ENCODE measurements at places on chromosomes 5 and 9.

DNA sequence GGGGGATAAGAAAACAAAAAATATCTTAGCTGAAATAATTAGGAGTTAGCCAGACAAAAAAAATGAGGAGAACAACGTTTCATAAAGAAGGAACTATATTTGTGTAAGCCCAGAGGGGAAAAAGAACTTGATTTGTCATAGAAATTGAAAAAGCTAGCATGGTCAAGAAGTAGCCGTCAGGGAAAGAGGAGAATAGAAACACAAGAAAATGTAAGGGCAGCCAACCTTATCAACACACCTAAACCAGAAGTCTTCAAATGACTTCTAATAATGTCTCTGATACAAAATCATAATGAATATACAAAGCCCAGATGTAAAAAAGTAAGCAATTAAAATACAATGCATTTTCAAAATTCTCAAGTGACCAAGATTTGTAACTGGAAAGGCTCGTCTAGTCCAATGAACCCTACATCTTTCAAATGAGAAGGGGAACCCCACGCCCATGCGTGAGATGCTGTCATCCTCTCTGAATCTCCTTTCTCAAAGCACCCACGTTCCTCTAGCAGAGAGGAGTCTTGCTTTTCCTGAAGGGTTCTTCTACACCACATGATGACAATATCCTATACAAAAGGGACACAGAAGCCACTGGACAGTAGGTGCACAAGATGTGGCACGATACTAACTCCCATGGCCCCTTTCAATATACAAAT lies 103.7 kb downstream of the ARL15 start:
- DNase-seq, result no peak

DNA sequence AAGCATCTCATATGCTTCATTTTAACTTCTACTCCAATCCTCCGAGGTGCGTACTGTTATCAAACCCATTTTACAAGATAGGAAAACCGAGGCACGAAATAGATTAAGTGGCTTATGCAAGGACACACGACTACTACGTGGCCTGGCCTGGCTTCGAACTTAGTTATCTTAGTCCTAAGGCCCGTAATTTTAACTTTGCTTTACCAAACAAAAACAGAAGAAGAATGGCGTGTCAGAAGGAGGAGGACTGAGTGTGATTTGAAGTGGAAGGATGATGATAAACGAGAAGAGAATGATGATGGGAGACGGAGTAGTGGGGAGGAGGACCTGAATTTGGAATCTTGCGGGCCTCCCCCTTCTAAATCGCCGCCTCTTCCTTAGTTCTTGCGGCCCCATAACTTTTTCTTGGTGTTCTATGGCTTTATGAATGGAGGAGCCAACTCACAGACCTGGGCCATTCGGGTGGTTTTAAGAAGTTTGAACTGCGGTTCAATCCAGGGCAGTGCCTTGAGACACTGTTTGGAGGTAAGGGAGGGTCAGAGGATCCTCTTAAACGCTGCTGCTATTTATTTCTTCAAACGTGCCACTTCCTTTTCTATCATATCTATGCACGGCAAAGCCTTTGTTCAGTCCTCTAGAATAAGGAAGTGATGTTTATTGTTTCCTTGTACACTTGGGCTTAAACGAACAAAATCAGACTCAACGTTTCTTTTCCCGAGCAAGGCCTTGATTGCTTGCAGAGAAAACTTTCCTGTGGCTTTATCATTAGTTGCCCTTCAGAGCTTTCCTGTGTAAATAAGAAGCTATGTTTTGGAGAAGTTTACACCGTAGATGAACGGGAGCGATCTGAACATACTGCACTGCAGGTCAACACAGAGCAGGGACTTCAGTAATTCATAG lies 795 bp downstream of the CNOT8 start:
- no peak for DNase-seq

DNA sequence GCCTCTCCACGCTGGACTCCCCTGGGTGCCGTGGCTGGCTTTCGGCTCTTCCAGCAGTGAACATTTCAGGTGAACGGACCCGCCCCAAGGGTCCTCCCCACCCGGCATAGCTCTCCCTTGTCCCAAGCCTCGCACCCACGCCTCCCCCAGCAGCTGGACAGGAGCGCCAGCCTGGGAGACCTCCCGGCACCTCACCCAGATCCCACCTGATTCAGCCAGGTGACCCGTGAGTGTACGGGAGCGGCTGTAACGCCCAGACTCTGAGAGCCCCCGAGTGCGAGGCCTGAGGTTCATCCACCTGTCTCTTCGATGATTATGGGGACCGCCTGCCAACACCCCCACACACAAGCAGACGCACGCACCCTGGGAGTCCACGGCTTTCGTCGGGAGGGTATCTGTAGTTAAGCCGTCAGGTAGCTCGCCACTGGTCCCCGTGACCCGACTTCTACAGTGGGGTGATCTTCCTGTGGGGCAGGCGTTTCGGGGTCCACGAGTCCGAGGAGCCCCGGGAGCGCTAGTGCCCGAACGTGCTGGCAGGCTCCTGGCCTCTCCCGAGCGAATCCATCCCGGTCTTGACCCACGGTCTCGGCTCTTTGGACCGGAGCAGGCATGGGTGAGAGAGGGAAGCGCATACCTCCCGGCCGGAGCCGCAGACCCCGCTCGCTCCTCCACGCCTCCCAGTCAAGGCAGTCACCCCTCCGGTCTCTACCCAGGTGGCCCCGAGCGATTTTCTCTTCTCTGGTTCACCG lies 14.9 kb downstream of the TRIM7 start:
- no peak for DNase-seq

DNA sequence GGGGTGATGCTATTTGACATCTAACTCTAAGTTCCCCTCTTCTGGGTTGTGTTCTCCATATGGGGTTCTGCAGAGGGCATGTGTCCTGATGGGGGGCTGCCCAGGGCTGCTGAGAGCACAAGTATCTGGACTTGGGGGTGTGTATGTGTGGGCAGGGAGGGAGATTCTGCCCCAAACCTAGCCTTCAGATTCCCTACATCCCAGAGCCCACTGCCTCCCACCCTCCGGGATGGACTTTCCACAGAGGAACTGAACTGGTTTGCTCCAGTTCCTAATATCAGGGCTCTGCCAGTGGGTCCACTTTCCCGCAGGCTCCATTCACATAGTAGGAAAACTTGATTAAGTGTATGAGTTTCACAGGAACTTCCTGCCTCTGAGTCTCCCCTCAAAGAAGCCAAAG lies 16.4 kb upstream of the TIFAB start:
- DNase-seq, result no peak

DNA sequence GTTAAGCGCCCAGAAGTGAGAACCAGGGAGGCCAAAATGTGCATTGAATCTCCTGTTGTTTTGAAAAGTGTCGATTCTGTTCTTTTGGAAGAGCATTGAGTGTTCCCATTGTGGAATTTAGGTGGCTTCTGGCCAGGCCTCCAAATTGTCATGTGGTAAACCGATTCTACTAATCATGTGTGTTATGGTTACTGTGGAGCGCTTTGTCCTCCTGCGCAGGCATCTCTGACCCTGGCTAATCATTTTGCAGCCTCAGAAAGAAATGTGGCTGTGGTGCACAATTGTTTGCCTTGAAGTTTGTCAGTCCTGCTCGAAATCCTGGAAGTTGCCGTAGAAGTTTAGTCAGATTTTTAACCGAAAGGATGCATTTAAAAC lies 121.3 kb downstream of the RASGRF2 start:
- DNase-seq, result no peak
